Left ventricle myocardium inferior (tissue), 1 donor: ENCODE measurements at places on chromosomes 1 and 21.

DNA sequence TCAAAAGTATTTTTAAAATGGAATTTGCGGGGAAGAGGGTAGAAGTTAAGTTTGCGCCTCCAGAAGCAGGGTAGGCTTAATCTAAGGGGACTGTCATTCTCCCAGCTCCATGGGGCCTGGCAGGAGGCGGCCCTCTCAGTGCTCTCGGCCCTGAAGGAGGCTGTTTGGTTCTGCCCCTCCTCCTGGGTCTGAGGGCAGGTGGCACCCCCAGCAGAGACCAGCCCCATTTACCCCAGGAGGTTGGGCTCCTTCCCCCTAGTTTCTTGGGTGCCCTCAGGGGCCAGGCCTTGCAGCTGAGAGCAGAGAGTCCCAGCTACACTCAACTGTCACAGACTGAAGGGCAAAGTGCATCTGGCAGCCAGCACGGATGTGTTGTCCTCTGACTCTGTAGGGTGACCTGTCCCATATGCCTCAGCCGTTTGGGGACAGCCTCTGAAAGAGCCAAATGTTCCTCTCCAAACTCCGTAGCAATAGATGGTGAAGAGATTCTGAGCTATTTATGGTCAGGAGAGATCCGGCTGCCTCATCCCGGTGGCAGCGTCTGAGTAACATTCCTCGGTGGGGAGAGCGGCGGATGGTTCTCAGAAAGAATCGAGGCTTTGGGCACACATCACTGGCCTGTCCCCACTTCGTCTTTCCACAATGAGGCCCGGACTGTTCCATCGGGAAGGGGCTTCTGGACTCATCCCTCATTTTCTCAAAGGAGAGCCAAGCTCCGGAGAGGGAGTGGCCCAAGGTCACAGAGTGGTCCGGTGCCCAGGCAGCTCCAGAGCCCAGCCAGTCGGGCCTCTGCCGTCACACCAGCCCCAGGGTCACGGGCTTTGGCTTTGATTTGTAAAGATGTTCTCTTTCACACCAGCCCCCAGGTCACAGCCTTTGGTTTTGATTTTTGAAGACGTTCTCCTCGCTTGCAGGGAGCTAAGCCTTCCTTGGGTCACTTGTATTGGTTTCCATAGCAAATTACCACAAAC lies 424.2 kb upstream of the VAMP3 start:
- no peak for DNase-seq

DNA sequence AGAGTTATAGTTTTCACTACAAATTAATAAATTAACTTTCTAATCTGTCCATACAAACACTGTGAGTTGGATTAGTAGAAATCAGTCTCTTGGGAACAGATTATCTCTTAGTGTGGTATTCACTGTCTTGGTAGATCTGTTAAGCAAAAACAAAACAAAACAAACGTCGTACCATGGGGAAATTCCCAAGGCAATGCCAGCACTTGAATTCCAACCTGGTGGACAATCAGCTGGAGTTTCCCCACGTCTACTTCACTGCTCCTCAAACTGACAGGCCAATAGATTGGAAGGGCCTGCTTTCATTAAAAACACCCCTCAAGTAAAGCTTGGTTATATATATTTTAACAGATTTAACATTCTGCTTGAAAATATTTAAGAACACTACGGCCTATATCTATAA lies 31.9 kb downstream of the GDAP2 start:
- no peak for DNase-seq

- peak; percentile 69 for DNase-seq
These were observed 245.1 kb downstream of the PTBP2 start for GRCh38 chr1:96966536-96967138.

- DNase-seq = no peak
These were observed 131.5 kb upstream of the LMO4 start for GRCh38 chr1:87197156-87197555.

DNA sequence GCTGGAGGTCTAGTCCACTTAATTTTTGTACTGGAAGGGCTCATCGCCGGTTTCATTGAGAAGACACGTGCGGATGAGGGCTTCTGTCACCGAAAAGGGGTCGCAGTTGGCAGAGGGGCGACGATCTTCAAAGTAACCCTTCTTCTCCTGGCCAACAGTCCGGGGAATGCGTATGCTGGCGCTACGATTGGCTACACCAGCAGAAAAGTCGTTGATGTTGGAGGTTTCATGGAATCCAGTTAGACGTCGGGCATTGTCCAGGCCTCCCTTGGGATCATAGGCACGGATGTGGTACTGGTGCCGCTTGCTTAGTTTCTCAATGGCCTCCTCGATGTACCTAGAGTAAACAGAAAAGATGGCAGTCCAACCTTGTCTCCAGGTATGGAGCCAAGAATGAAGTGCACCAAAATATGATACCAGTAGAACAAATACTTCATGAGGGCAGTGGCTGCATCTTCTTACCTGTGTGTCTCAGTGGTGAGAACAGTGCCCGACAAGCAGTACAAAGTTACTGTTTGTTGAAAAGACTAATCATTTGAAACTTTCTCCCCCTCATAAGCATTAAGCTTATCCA lies 7.1 kb downstream of the GLUL start:
- no peak for DNase-seq

DNA sequence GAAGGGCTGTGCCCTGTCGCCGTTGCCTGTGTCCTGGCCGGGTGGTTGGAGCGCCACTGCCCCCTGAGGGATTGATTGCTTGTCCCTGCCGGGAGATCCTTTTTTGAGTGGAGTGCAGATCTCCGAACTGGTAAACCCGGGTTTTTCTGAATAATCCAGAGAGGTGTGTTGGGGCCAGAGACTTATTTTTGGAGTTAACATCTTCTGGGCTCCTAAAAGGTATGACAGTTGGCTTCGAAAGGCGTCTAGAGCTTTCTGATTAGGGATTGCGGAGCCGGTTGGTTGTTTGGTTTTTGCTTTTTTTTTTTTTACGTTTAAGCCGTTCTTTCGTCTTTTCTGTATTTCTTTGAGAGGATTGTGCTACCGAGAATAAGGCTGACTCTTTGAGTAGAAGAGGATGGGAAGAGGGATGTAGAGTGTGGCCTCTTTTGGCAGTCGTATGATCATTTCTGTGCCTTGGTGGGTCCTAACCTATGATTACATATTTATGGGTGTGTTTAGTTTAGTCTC lies 756 bp downstream of the RLF start:
- DNase-seq = no peak

GRCh38 chr1:164641353-164641730 lies 82.4 kb downstream of the PBX1 start:
- DNase-seq = no peak

GRCh38 chr1:56547977-56548376 lies 31.4 kb downstream of the PLPP3 start:
- DNase-seq = peak; percentile 61

DNA sequence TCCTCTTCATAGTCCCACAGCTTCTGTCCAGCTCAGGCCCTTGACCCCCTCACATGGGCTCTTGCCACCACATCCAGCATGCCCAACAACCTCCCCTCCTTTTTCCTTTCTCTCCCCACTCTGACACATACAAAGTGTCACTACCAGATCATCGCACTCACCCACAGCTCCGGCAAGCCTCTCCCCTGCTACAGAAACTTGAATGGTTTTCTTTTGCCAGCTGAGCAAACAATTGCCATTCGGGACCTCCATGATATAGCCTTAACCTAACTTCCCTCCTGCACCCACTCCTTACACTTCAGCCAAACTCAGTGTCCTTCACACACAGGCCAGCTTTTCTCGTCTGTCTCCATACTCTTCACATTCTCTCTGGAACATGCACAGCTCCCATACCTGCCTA lies 43.3 kb downstream of the MAB21L3 start:
- no peak for DNase-seq

GRCh38 chr1:155000411-155000725 lies 2.2 kb upstream of the ZBTB7B start:
- no peak for DNase-seq

GRCh38 chr1:155871390-155871789 lies 12.0 kb downstream of the SYT11 start:
- DNase-seq = peak; percentile 38

- no peak for DNase-seq
These were observed 591.0 kb downstream of the ADGRL2 start for GRCh38 chr1:82391712-82392111.

- peak; percentile 42 for DNase-seq
These were observed 13.3 kb downstream of the KIF26B start for GRCh38 chr1:245168086-245168485.
